Erythroblast (primary cell): ENCODE measurements at places on chromosomes 4 and X.

GRCh38 chr4:13296986-13297385, 187.2 kb downstream of the RAB28 start:
- no peak for DNase-seq

- no peak for DNase-seq
Observed at GRCh38 chr4:158121161-158121579, 51.7 kb downstream of the GASK1B start.

- no peak for DNase-seq
Observed at GRCh38 chr4:40750461-40751258, 905 bp downstream of the NSUN7 start.

DNA sequence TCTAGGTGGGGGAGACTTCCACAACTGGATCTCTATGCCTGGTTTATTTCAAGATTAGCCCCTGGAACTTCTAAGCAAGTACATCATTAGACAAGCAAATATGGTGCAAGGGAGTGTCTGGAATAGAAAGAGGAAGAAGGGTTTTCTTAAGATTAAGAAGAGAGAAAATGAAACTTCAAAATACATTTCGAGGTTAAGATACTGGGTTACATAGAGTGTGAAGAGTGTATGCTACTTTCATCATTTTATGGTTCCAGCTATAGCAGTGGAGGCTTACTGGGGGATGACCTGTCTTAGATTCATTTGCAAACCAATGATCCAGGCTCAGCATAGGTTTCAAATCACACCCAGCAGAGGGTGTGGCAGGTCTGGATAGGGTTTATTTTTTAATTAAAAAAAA, 144.4 kb upstream of the GATB start:
- DNase-seq: no peak

DNA sequence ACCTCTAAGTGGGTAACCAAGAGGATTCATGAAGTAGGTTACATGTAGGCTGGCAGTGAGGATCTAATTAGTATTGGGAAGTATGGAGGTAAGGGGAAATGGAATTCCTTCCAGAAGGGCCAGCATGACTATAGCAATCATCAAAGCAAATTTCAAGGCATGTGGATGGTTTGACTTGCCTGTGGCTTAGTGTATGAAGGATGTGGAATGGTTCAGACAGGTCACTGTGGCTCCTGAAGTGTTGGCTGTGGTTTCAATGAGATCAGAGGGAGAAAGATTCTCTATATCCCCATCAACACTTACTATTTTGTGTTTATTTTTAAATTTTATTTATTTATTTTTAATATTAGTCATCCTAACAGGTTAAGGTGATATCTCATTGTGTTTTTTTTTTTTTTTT, 121.6 kb upstream of the TBC1D9 start:
- DNase-seq: no peak

DNA sequence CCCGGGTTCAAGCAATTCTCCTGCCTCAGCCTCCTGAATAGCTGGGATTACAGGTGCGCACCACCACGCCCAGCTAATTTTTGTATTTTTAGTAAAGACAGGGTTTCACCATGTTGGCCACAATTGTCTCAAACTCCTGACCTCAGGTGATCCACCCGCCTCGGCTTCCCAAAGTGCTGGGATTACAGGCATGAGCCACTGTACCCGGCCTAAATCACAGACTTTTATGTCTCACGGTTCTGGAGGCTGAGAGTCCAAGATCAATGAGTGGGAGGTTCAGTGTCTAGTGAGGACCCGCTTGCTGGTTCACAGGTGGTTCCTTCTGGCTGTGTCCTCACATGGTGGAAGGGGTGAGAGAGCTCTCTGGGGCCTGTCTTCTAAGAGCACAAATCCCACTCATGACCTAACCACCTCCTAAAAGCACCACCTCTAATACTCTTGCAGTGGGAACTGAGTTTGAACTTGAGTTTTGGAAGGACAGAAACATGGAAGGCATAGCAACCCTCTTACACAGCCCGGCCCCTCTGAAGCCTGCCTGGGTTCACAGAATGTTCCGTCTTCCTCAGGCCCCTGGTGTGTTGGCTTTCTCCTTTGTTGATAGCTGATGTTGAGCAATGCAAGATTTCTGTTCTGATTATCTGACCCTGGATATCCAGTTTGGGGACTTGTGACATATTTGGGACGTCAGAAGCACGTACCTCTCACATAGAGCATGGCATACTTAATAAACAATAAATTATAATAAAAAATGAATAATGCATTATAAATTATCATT, 1.9 kb upstream of the AKAP17A start:
- no peak for DNase-seq
